Putamen (tissue), 1 donor: ENCODE measurements at places on chromosomes 1 and 21.

- DNase-seq, result no peak
These were observed 36.6 kb upstream of the LPAR3 start for GRCh38 chr1:84929581-84929980.

DNA sequence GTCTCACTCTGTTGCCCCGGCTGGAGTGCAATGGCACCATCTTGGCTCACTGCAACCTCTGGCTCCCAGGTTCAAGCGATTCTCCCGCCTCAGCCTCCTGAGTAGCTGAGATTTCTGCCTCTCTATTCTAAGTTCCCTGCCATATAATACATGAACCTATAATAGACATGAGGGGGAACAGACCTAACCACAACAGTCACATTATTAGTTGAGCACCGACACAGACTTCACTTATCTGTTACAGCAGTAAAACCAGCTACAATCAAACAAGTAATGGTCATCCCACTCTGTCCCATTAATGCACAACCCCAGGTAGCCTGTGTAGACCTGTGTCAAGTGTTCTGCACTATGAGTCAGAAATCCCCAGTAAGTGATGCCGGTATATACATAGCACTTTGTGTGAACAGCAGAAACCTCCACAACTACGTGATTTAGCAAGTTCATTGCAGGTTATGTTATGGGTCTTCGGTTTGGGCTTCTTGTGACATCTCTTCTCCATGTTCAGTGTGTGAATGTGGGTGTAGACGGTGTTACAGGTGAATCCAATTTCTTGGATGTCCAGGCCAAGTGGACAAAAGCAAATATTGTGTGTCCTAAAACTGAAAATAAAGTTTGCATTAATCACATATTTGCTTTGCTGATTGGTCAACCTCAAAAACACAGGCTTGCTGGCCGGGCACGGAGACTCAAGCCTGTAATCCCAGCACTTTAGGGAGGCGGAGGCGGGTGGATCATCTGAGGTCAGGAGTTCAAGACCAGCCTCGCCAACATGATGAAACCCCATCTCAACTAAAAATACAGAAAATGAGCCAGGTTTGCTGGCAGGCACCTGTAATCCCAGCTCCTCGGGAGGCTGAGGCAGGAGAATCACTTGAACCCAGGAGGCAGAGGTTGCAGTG lies 3.6 kb downstream of the MMACHC start:
- DNase-seq, result no peak

DNA sequence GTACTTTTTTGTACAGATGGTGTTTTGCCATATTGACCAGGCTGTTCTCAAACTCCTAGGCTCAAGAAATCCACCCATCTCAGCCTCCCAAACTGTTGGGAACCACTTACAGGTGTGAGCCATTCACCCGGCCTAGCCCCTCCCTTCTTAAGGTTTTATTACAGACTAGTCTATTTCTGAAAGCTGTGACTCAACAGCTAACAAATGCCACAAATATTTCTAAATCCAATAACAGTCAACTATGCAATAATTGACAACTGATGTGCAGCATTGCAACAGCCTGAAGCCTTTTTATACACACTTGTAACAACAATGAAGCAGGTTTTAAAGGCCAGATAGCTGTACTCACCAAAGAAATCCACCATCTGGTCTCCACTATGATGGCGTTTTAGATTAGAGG lies 51.4 kb downstream of the GRIK1 start:
- no peak for DNase-seq

DNA sequence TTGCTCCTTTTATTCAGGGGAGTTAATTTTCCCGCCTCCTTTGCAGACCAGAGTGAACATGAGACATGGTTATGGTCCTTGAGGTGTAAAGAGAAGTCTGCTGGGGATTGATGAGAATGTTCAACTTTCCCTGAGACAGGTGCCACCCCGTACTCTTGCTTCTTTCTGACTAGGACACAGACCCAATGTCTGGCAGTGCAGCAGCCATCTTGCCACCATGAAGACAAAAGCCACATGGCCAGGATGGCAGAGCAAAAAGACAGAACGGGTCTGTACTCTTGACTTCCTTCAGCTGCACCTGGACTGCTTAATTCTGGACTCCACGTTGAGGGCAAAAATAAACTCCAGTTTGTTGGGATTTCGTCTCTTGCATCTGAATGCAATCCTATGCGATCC lies 54.1 kb downstream of the KLHDC7A start:
- no peak for DNase-seq

DNA sequence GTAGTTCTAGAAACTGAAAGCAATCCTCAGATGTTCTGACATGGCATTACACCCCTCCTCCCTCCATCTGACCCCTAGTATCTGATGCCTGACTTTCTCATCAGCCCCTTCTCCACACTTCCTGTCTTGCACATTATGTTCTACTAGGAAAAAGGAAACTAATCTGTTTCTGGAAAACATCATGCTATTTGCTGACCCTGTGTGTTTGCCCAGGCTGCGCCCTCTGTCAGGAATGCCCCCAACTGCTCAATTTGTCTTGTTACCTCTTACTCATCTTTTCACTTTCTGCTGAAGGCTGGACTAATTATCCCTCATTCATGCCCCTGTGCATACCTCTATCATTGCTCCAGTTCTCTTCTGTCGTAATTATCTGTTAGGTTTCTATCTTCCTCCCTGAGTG lies 37.5 kb upstream of the DAB1 start:
- DNase-seq, result no peak

- DNase-seq, result no peak
These were observed 76.1 kb upstream of the SIPA1L2 start for GRCh38 chr1:232705815-232706575.

DNA sequence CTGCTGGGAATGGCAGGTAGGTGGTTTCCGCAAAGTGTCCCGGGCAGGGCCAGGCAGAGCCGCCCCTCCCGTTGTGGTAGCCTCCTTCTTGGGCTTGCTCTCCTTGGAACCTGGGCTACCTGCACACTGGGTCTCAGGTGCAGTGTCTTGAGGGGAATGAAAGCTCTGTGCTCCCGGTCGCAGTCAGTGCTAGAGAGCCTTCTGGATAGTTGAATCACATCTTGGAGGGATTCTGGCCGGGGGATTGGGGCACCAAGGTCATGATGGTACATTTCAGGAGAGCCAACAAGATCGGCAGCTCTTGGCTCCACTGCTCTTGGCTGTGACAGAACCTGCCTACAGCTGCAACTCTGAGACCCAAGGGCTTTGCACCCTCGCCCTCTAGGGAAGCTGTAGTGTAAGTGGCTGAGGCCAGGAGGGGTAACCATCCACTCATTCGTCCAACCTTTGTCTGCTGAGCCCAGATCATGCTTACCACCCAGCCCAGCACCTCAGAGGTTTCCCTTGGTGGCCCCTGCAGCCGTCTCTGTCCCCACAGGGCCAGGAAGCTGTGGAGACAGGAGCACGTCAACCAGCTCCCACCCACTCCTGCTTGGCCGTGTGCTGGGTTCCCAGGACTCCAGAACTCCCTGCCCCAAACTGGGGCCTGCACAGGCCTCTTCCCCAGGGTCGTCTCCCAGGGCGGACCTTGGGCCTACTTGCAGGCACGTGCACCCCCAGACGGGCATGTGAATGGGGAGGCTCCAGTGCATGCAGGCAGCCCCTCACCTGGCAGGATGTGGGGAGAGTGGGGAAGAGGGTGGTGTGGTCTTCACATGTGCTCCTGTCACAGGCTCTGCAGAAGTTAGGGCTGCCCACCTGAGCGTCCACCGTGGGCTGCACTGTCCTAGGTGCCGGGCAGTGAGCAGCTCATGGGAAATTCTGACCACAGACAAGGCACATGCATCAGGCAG lies 40.0 kb downstream of the NTPCR start:
- DNase-seq, result no peak

GRCh38 chr1:99173900-99174299 lies 90.4 kb upstream of the PLPPR4 start:
- DNase-seq, result no peak

DNA sequence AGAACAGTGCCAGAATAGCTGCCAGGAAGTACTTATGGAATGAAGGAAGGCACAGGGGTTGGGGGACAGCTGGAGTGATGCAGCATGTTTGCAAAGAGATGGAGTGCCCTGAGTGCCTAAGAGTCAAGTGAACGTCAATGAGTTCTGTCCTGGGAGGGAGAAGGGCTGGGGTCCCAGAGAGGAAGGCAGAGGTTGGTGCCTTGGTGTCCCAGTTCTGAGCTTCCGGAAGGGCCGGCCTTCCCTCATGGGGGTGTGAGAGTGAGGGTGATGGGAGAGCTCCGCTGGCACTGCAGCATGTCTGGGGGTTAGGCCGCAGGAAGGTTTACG lies 17.6 kb downstream of the NES start:
- DNase-seq, result no peak

DNA sequence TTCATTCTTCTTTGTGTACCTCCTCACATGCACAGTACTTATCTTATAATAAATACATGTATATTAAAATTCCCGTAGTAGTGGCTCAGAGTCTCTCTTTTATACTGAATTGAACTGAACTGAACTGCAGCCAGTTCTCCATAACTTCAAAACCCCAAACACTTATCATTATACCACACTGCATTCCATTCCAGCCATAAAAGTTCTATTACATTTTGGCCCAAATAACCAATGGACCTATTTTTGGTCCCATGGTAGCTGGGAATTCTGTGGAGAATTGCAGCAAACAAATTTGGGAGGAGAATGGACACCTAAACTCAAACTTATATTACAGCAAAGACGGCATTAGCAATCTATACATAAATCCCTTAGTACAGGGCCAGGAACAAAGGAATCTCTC lies 86.6 kb upstream of the C1orf87 start:
- DNase-seq, result no peak

GRCh38 chr1:171243878-171244277 lies 4.4 kb upstream of the FMO1 start:
- DNase-seq, result no peak

DNA sequence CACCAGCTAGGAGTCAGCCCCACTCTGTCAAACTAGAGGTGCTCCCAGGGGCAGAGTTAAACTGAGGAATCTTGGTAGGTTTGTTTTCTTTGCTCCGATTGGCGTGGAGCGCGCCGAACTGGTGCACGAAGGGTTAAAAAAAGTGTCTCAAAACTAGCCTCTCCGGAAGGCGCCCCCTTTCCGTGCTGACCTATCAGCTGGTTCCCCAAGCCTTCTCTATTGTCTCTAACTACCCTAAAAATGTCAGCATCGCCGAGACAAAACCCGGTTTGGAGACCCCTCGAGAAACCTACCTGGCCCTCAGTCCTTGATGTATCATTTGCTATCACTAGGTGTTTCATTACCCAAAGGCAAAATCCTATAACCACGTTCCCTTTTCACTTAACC lies 2.2 kb downstream of the TGFB2 start:
- no peak for DNase-seq

DNA sequence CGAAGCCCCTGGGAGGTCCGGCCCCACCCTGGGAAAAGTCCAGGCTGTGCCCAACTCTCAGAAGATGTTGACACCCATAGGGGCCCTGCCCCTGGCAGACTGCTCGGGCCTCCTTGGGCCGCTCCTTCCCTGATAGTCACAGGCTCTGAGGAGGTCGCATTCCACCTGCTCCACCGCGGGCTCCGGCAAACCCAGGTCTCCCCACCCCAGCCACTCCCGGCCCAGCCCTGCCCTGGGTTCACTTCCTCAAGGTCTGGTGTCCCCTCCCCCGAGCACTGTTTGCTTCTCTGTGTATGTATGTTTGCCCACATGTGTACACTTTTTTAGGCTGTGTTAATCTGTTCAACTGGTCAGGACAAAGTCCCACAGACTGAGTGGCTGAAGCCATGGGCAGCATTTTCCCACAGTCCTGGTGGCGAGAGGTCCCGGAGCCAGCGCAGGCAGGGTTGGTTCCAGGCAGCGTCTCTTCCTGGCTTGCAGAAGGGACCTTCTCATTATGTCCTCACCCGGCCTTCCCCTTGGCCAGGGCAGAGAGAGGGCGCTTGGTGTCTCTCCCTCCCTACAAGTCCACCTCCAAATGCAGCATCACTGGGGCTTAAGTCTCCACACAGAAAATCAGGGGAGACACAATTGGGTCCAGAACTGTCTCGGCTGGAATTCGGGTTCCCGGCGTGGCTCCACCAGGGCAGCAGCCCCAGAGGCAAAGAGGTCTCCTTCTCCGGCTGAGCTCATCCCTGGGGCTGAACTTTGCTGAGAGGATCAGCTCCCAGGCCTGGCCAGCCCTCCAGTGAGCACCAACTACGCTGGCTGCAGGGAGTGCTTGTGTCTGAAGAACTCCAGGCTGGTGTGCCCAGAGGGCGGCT lies 10.5 kb upstream of the PRXL2B start:
- DNase-seq, result no peak

DNA sequence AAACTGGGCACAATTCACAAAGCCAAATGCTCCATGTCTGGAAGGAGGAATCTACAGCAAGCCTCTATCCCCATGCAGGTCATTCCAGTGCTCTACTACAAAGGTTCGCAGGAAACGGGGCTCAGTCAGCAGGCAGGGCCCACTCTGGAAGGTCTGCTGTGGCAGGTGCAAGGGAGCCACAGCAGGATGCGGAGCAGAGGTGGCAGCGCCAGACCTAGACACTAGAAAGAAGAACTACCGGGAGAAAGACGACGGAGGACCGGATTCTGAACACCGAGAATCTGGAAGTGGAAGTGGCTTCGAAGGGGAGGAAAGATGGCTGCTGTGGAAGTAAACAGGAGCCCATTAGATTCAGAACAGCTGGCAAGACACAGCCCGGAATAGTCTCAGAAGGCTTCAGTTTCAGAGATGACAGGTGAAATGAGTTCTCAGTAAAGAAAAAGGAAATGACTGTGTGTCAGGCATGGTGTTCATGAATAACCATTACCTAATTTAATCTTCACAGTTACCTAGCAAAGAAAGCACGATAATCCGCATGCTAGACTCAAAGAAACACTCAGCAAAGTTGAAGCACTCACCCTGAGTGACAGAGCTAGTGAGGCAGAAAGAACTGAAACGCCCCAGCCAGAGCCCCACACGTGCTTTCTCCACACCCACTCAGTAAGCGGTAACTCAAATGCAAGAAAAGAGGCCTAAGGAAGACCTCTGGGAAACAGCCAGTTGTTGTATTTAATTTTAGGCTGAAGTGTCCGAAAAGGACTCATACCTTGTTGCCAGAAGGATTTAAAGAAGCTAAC lies 21.4 kb downstream of the SETD4 start:
- DNase-seq, result peak; percentile 34

DNA sequence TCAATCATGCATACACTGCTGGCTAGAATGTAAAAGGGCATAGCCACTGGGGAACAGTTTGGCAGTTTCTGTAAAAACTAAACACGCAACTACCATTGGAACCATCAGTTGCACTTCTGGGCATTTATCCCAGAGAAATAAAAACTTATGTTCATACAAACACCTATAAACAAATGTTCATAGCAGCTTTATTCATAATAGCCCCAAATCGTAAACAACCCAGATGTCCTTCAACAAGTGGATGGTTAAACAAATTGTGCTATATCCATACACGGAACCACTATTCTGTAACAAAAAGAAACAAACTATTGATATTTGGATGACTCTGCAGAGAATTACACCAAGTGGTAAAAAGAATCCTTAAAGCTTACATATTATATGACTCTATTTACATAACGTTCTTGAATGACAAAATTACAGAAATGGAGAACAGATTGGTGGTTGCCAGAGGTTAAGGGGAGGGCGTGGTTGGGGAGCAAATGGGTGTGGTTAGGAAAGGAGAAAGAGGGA lies 22.8 kb downstream of the LACTBL1 start:
- no peak for DNase-seq
